Mesothelial cell of epicardium (in vitro differentiated cells): ENCODE measurements at places on chromosomes 2 and 18.
A peak's percentile ranks its signal among the peaks of the same experiment; 100 is the strongest.

- no peak overlapping the region for H3K27ac ChIP-seq
- H3K36me3 ChIP-seq: no peaks in the 10 kb centered on the region
- no peak for DNase-seq
- peaks cover 6% of the 10 kb centered on the region for H3K27me3 ChIP-seq
- no peaks in the 10 kb centered on the region for H3K4me1 ChIP-seq
- no peak overlapping the region for H3K4me3 ChIP-seq
Measured at GRCh38 chr2:9717886-9718451, 87.2 kb upstream of the YWHAQ start.

DNA sequence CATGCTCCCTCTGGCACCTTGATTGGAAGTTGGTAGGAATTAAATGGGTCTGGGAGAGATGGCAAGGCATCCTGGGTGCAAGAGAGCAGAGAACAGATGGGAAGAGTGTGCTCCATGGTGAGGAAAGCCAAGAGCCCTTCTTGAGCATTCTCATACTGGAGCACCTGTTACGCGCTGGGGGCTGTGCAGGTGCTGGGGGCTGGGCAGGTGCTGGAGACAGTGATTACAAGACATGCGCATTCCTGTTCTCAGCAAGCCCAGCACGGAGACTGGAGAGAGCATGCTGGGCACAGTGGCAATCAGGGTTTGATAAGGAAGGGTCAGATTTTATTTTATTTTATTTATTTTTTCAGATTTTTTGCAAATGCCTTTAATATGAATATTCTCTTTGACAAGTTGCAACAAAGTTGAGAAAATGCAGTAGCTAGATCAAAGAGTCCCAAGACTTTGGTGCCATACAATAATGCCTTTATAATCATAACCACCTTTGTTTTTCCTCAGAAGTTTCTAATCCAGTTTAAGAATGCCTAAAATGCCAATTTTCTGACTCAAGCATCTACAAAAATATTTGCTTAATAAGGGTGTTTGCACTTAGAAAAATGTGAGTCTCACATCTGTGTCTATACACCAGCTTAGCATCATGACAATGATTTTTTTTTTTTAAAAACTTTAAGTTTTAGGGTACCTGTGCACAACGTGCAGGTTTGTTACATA lies 193.3 kb downstream of the RNF152 start:
- H3K4me3 ChIP-seq: no peak overlapping the region
- no peak overlapping the region for H3K27ac ChIP-seq
- no peak for DNase-seq
- no peaks in the 10 kb centered on the region for H3K27me3 ChIP-seq
- peaks cover 3% of the 10 kb centered on the region for H3K4me1 ChIP-seq

- H3K27ac ChIP-seq: peak overlapping the region; percentile 95
- H3K4me3 ChIP-seq: peak overlapping the region; percentile 92
- H3K36me3 ChIP-seq: peaks cover 2% of the 10 kb centered on the region
- H3K4me1 ChIP-seq: peaks cover 36% of the 10 kb centered on the region
- DNase-seq: no peak
- H3K27me3 ChIP-seq: no peaks in the 10 kb centered on the region
Measured at GRCh38 chr2:218570850-218571249, 2.2 kb downstream of the CNOT9 start.

DNA sequence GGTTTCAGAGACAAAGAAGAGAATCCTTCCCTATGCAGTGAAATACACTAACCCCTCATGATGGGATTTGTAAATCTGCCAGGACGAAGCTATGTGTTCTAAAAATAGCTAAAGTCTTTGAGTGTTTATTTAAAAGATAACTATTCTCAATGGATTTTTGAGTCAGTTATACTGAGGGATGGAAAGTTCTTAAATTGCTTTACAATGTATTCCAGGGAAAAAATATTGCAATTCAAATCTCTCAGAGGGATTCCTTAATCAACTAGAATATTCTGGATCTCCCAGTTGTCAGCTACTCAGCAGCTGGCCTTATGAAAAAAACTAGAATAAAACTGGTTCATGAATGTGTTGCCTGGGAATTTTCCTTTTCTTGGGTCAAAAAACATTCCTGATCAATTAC lies 312.4 kb downstream of the PLCL1 start:
- no peak overlapping the region for H3K4me3 ChIP-seq
- peaks cover 15% of the 10 kb centered on the region for H3K27me3 ChIP-seq
- no peaks in the 10 kb centered on the region for H3K36me3 ChIP-seq
- H3K4me1 ChIP-seq: no peaks in the 10 kb centered on the region
- no peak for DNase-seq
- H3K27ac ChIP-seq: no peak overlapping the region

- H3K4me3 ChIP-seq: no peak overlapping the region
- DNase-seq: no peak
- no peak overlapping the region for H3K27ac ChIP-seq
- H3K36me3 ChIP-seq: no peaks in the 10 kb centered on the region
- H3K4me1 ChIP-seq: peaks cover 10% of the 10 kb centered on the region
- H3K27me3 ChIP-seq: peaks cover 43% of the 10 kb centered on the region
Measured at GRCh38 chr2:191109888-191110287, 40.9 kb downstream of the STAT4 start.

DNA sequence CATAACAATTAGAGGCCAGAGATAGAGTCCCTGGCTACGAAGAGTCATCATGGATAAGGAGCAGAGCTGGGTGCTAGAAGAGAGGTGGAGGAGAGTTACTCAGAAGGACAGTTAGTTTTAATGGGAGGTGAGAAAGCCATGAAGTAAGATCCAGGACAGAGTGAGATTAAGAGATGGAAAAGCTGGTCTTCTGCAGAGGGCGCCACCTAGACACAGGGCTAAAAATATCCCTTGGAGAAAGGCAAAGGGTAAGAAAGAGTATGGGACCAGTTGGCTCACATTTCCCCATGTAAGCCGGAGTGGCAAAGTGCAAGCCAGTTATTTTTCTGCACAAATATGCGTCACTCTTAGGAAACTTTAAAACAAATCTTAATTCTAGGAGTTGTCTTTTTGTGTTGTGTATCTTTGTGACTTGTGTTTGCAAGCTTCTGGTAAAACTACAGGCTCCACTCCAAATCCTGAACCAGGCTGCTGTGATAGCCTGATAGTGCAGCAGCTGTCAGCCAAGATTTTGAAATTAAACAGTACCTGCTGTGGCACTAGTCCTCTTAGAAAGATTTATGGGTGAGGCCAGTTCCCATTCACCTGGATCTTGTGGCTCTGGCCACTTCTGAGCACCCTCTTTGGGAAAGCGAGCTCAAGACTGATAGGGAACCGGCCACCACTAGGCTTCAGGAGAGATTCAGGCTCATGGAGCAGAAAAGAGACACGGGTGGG lies 204.2 kb downstream of the TPGS2 start:
- peaks cover 2% of the 10 kb centered on the region for H3K36me3 ChIP-seq
- no peak overlapping the region for H3K27ac ChIP-seq
- H3K4me1 ChIP-seq: peaks cover 18% of the 10 kb centered on the region
- no peak for DNase-seq
- no peak overlapping the region for H3K4me3 ChIP-seq

- H3K4me3 ChIP-seq: no peak overlapping the region
- H3K4me1 ChIP-seq: peaks cover 21% of the 10 kb centered on the region
- H3K27ac ChIP-seq: peak overlapping the region; percentile 67
- H3K36me3 ChIP-seq: peaks cover 9% of the 10 kb centered on the region
- H3K27me3 ChIP-seq: no peaks in the 10 kb centered on the region
- no peak for DNase-seq
Measured at GRCh38 chr2:173028671-173029070, 47.0 kb upstream of the MAP3K20 start.

GRCh38 chr2:16481351-16481750 lies 184.3 kb downstream of the CYRIA start:
- no peak overlapping the region for H3K4me3 ChIP-seq
- H3K27ac ChIP-seq: no peak overlapping the region
- no peaks in the 10 kb centered on the region for H3K27me3 ChIP-seq
- no peaks in the 10 kb centered on the region for H3K36me3 ChIP-seq
- no peak for DNase-seq

DNA sequence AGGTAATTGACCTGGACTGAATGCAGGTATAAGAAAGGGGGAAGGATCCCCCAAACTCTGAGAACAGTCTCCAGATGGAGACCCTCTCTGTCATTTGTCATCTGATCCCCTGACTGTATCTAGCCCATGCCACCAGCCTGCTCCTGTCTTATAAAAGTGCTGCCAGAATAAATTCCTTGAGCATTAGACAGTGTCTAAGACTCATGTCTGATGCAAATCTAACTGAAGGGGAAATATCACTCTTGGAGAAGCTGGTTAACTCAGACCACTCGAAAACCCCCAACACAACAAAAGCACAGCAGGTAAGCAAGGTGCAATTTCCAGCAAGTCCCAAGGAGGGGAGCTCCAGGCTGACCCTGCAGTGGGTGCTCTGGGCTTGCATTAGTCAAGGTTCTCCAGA lies 40.9 kb upstream of the KDM3A start:
- peaks cover 13% of the 10 kb centered on the region for H3K27me3 ChIP-seq
- no peaks in the 10 kb centered on the region for H3K4me1 ChIP-seq
- no peaks in the 10 kb centered on the region for H3K36me3 ChIP-seq
- no peak overlapping the region for H3K27ac ChIP-seq

- no peak for DNase-seq
- H3K4me3 ChIP-seq: no peak overlapping the region
- no peaks in the 10 kb centered on the region for H3K27me3 ChIP-seq
Measured at GRCh38 chr2:238003234-238004031, 36.6 kb downstream of the UBE2F start.

DNA sequence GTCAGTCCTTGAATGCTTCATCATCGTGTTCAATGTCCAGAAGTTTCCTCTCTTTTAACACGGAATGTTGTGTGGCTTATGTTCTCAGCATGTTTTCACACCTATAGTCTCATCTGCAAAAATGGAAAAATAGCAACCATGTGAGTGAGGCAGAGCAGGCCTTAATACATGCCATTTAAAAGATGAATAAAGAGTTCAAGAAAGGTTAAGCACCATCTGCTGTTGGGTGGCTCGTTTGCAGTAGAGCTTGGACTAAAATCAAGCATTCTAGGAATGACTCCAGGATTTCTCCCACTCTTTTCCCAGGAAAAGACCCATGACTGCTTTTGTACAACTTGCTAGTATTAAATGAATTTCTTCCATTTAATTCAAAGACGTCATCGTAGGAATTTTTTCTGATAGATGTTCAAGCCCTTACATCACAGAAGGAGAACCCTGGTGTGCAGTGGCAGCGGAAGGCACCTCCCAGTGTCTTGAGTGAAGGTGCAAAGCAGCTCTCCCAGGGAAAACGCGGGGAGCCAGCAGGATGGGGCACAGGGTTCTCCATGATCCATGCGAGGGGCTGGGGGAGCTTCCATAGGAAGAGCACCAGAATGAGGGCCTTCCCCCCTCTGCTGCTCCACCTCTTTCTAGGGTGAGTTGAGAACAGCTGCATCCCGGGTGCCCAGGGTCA lies 9.6 kb downstream of the DCDC2C start:
- no peak overlapping the region for H3K4me3 ChIP-seq
- H3K36me3 ChIP-seq: no peaks in the 10 kb centered on the region
- H3K4me1 ChIP-seq: no peaks in the 10 kb centered on the region
- DNase-seq: no peak
- H3K27me3 ChIP-seq: peaks cover 27% of the 10 kb centered on the region

- peaks cover 81% of the 10 kb centered on the region for H3K27me3 ChIP-seq
- DNase-seq: no peak
- H3K36me3 ChIP-seq: peaks cover 4% of the 10 kb centered on the region
Measured at GRCh38 chr2:118846442-118846952, 951 bp downstream of the EN1 start.

DNA sequence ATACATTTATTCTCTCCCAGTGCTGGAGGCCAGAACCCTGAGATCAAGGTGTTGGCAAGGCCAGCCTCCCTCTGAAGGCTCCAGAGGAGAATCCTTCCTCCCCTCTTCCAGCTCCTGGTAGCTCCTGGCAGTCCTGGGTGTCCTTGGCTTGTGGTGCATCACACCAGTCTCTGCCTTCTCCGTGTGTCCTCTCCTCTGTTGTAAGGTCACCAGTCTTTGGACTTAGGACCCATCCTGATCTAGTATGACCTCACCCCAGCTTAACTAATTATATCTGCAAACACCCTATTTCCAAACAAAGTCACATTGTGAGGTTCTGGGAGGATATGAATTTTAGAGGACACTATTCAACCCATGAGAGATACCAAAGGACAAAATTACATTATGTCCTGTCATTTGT lies 31.1 kb downstream of the TSHZ1 start:
- peaks cover 27% of the 10 kb centered on the region for H3K36me3 ChIP-seq
- peaks cover 63% of the 10 kb centered on the region for H3K4me1 ChIP-seq
- H3K27ac ChIP-seq: no peak overlapping the region
- H3K4me3 ChIP-seq: no peak overlapping the region
- no peaks in the 10 kb centered on the region for H3K27me3 ChIP-seq

DNA sequence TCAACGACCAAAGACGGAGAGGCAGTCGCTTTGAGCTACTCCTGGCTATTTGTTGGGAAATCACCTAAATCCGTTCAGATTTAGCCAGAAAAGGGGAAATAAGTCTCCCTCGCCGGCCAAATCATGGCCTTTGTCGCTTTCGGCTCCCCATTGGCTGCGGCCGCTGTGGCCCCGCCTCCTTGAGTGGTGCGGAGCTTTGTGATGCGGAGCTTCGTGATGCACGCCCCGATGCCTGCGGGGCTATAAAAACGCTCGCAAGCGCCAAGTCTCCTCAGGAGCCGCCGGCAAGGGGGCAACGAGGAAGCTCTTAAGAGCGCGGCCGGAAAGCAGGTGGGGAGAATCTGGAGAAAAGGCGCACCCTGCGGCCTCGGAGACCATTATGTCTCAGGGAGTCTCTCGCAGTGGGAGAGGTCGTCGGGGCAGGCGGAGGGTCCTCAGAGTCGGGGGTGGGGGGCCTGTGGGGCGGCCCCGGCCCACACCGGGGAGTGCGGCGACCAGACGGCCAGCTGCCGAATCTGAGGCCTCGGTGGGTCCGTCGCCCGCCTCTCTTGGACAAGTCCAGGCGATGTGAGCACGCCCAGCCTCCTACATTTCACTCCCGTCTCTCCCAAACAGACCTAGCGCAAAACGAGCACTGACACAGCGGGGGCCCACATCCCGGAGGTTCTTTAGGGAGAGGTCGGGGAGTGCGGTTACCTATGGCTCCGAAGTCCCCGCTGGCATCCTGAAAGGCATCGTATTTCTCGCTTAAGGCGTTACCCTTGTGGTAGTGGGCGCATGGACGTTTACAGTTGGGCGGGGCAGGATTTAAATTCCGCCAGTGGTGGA lies at the start of gene CABYR:
Gene CABYR, plus strand, starts transcription at position 274 of the 828 bp plus-strand sequence. CDS start 4,053 bp downstream, outside the sequence.
- no peaks in the 10 kb centered on the region for H3K27me3 ChIP-seq
- H3K36me3 ChIP-seq: peaks cover 9% of the 10 kb centered on the region
- peak within 1 kb of the TSS; percentile 83 for H3K4me3 ChIP-seq
- peak within 1 kb of the TSS; percentile 95 for H3K27ac ChIP-seq
- peak; percentile 74 for DNase-seq

GRCh38 chr2:64327510-64328414 lies 126.2 kb upstream of the LGALSL start:
- H3K27me3 ChIP-seq: no peaks in the 10 kb centered on the region
- no peak overlapping the region for H3K4me3 ChIP-seq
- DNase-seq: no peak
- no peaks in the 10 kb centered on the region for H3K36me3 ChIP-seq

GRCh38 chr2:200599206-200599605 lies 13.4 kb downstream of the AOX1 start:
- no peak for DNase-seq
- no peak overlapping the region for H3K27ac ChIP-seq
- no peaks in the 10 kb centered on the region for H3K36me3 ChIP-seq
- no peak overlapping the region for H3K4me3 ChIP-seq

- H3K4me1 ChIP-seq: no peaks in the 10 kb centered on the region
- no peak for DNase-seq
- peaks cover 60% of the 10 kb centered on the region for H3K36me3 ChIP-seq
Measured at GRCh38 chr2:58070765-58071164, 24.2 kb downstream of the VRK2 start.

- no peak for DNase-seq
- no peak overlapping the region for H3K4me3 ChIP-seq
- H3K36me3 ChIP-seq: no peaks in the 10 kb centered on the region
Measured at GRCh38 chr2:151691631-151692030, 42.6 kb downstream of the NEB start.
